Ammon's horn (tissue), 1 donor: ENCODE measurements at places on chromosomes 6 and 20.

- no peak for DNase-seq
Measured at GRCh38 chr20:61770113-61770585, 295.5 kb downstream of the TAF4 start.

- DNase-seq = no peak
Measured at GRCh38 chr6:24778121-24778520, 3.4 kb downstream of the GMNN start.

DNA sequence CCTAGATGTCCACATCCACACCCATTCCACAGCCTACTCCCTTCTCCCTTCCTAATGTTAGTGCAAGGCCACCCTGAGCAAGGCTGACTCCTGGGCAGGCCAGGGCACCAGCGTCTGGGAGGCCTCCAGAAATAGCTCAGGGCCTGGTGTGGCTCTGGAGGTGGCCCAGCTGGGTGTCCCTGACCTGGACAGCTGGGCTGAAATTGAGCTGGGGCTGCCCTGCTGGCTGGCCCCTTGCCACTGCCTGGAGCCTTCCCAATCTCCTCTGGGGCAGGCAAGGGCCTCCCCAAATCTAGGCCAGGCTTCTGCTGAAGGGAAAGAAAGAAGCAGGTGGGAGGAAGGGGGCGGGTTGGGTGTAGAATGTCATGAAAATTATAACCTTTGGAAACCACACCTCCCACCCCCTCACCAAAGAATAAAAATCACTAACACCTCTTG, 2.1 kb downstream of the FAM110A start:
- no peak for DNase-seq

- no peak for DNase-seq
Measured at GRCh38 chr6:36422714-36423100, 19.9 kb downstream of the PXT1 start.

- peak; percentile 64 for DNase-seq
Measured at GRCh38 chr6:156809034-156809433, 31.9 kb downstream of the ARID1B start.

DNA sequence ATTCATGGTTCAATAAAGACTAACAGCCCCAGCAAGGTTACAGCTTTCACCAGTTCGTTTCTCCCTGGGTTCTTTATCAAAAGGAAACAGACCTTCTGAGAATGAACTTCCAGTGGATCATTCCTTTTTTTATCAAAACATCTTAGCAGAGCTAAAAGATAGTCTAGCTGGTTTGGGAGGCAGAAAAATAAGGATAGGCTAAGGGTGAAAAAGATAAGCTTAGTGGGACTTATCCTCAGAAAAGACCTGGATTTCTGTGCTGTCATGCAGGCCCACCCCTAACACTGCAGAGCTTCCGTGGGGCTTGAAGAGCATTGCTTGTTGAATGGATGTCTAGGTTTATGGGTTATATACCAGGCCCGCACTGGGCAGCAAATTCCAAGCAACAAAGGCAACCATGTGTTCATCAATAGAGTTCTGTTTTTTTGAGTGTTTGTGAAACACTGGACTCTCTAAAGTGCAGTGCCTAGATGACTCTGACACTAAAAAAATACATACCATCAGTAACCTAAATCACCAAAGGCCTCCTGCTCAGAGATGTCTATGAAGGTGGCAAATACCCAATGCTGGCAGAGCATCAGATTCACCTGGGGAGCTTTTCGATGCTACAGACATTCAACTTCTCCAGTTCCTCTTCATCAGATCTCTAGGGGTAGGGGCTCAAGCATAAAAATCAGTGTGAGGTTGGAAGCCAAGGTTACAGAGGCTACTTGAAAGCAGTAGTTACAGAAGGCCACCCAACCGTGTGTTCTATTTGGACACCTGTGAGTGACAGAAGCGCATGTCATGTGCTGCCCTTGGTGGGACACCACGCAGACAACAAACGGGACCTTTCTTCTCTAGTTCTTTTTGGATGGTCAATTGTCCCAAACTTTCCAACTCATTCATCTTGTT, 53.0 kb downstream of the TNFAIP3 start:
- no peak for DNase-seq

GRCh38 chr6:53524455-53524815, 20.5 kb downstream of the GCLC start:
- no peak for DNase-seq

DNA sequence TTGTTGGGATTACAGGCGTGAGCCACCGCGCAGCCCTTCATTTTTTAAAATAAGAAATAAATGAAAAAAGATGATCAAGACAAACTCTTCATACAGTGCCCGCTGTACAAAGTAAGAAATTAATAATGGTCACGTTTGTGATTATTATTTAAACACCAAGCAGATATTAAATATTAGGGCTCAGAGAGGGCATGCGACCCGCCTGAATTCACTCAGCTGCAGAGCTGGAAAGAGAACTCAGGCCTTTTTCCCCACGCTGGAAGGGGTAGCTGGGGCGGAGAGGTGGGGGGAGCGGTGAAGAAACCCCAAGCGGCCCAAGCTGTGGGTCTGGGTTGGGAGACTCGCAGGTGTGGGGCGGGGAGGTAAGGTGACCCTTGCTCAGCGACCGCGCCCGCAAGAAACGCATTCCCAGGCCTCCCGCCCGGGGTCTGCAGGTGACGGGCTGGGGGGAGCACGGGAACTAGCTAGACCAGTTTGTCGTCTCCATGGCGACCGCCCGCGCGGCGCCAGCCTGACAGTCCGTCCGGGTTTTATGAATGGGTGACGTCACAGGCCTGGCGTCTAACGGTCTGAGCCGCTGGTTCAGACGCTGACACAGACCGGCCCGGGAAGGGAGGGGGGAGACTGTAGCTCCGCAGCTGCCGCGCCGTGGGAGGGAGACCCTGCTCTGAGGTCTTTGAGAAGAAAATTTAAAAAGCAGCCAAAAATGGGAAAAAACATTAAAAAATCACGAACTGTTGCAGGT, 1.1 kb upstream of the ID1 start:
- DNase-seq = peak; percentile 97

DNA sequence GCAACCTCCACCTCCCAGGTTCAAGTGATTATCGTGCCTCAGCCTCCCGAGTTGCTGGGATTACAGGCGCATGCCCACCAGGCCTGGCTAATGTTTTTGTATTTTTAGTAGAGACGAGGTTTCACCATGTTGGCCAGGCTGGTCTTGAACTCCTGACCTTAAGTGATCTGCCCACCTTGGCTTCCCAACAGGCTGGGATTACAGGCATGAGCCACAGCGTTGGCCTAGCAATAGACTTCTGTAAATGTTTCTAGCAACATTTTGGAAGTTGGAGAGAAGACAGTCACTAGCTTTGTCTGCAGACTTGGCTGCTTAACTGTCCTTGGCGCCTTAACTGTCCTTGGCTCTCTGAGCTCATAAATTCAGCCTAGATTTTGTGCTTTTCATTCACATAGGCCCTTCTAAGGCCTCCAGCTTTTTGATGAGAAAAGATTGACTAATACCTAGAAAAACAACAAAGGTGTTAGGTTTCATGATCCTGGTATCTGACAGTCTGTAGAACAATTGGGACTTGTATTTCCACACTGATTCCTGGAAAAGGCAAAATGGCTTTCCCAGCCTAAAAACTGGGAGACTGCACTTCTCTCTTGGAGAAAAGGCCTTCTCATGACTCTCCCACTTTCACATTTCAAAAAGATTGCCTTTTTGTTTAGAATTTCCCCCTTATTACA, 49.7 kb downstream of the OR2B2 start:
- DNase-seq = peak; percentile 63

DNA sequence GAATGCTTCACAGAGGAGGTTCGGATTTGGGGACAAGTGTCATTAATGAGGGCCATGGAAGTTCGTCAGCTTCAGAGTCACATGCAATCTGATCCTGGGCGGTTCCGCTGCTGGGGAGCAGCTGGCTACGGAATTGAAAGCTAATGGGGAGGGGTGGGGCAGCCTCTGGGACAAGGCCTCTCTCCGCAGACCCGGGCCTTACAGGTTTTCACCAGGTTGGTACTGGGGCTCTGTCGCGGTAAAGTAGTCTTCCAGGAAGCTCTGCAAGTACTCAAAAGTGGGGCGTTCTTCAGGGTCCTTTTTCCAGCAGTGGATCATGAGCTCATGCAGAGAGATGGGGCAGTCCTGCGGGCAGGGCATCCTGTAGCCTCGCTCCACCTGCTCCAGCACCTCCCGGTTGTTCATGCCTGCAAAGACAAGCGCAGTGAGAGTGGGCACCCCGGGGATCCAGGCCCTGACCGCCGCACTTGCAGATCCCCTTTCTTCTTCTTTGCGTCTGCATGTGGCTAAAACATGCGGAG, 55.9 kb upstream of the TRAF3IP2 start:
- no peak for DNase-seq

DNA sequence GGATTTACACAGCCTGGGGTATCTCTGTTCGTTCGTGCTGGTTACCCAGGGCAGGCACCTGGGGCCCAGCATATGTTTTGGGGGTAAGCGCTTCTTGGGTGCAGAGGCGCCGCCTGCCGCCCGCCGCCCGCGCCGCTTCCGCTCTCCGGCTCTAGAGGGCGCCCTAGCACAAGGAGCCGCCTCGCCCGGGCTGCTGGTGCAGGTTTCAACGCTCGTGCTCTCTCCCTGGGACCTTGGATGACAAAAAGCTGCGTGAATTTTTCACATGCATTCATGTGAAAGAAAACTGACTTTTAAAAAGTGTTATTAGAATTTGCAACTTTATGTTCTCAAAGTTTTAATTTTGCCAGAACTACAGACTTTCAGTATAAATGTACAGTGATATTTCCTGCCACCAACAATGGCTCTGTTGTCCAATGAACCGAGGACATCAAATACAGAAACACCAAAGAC, 32.5 kb downstream of the PRR18 start:
- DNase-seq = peak; percentile 75

DNA sequence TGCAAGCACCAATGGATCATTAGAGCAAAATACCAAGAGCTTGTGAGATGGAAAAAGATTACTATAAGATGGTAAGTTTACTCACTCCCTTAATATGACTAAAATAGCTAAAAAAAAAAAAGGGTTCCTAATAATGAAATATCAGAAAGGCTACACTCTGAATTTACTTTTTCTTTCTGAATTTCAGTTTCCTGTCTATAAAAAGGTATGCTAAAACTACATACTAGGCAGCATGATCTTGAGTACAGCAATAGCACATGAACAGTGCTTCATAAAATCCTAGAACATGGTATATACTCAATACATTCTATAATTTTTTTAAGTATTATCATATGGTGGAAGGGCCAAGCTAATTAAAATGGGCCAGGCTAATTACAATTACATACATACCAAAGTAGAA, 24.0 kb upstream of the FAM135A start:
- DNase-seq = no peak

DNA sequence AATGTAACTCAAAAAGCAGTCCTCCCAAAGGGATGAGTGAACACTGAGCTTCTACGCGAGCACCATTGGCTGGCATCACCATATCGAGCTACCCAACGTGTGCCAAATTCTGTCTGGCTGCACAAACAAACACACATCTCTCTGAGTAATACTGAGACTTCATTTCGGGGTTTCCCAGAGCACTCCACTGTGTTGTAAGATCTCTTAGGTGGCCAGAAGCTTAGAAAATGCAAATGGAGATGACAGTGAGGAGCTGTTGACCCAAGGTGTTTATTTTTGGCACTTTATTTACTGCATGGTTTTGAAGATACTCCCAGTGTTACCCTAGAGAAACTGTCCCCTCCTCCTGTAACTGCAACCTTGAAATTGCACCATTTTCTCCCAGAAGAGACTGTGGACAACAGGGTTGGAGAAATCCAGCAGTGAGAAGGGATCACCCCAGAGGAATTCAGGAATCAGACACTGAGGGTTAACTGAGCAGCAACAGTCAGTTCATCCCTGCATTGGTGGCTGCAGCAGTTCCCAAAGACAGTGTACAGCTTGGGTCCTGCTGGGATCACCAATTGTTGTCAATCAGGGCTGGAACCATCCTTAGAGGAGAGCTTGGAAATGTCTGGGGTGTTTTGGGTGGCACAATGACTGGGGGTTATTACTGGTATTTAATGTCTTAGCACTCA, 1.0 kb upstream of the RIPOR2 start:
- no peak for DNase-seq

DNA sequence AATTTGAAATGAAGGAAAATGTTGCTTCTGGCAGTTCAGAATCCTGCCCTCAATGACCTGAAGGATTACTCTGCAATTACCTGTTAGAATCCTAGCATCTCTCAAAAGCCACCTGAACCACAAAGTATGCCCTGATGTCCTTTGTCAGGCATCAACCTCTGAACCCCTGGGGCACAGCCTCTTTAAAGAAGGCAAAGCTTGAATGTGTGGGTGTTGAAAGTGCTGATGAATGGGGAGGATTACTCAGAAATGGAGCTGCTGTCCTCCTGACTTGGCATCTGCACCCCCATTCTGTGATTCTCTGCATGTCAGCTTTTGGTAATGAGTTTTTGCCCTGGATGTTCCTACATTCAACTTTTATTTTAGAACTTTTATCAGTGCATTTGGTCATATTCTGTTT, 179.2 kb downstream of the PKHD1 start:
- no peak for DNase-seq

DNA sequence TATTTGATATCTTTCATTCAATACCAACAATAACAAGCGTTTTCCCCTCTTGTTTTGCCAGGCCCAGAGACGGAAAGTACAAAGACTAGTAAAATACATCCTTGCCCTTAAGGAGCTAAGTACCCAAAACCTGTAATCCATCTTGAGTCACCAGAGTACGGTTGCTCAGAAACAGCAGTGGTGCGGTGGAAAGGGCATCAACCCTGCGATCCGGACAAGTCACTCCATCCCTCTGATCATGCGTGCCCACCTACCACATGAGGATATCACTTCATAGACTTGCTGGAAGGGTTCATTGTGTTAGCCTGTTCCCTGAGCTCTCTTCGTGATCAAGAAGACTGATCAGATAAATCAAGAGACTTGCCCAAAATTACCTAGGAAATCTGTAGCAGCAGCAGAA, 1.9 kb downstream of the TOMM34 start:
- DNase-seq = no peak

- DNase-seq = no peak
Measured at GRCh38 chr6:111653434-111653833, 47.8 kb upstream of the TRAF3IP2 start.
